Dermis blood vessel endothelial cell (primary cell): ENCODE measurements at places on chromosomes 2 and 18. TPM values are rescaled to one million over a fixed set of nuclear protein-coding genes. Genes with fewer than 3 reads are reported as not detected.

The SPC25 gene
- total RNA-seq: 2.6 and 6.4 TPM in 2 replicates

The NEB gene
- total RNA-seq: 1.0 and 1.2 TPM in 2 replicates

The PIAS2 gene
- 14.2 and 15.5 TPM in 2 replicates for total RNA-seq

The DUSP19 gene
- total RNA-seq: 2.6 and 4.4 TPM in 2 replicates

The WNT10A gene
- under 0.01 and 0.05 TPM in 2 replicates for total RNA-seq

The GRB14 gene
- 0.51 and 2.3 TPM in 2 replicates for total RNA-seq

The GALNT1 gene
- total RNA-seq: 317 and 436 TPM in 2 replicates

The NYAP2 gene
- not detected in 2 replicates for total RNA-seq

The CTDSP1 gene
- total RNA-seq: 103 and 110 TPM in 2 replicates

The CD226 gene
- total RNA-seq: 1.0 and 2.8 TPM in 2 replicates

The FBXO48 gene
- total RNA-seq: 0.34 and 0.42 TPM in 2 replicates

The ASIC4 gene
- not detected in 2 replicates for total RNA-seq

The GALR1 gene
- not detected in 2 replicates for total RNA-seq

The DRC1 gene
- 0.09 and 0.17 TPM in 2 replicates for total RNA-seq

The ALK gene
- total RNA-seq: not detected in 2 replicates

The CFAP221 gene
- 0.17 TPM in 1 of 2 replicates, not detected in the other for total RNA-seq

The FAM161A gene
- total RNA-seq: 1.0 and 2.0 TPM in 2 replicates

The CYRIA gene
- total RNA-seq: 33.7 and 40.5 TPM in 2 replicates
